Stimulated activated CD8-positive, alpha-beta memory T cell treated with anti-CD3 and anti-CD28 coated beads, Interleukin-15, amount 100 ng/mL, for 4 hours (primary cell): ENCODE measurements at places on chromosomes 7 and 10.

- no peak for DNase-seq
These were observed 43.7 kb upstream of the DGKI start for GRCh38 chr7:137890449-137890921.

DNA sequence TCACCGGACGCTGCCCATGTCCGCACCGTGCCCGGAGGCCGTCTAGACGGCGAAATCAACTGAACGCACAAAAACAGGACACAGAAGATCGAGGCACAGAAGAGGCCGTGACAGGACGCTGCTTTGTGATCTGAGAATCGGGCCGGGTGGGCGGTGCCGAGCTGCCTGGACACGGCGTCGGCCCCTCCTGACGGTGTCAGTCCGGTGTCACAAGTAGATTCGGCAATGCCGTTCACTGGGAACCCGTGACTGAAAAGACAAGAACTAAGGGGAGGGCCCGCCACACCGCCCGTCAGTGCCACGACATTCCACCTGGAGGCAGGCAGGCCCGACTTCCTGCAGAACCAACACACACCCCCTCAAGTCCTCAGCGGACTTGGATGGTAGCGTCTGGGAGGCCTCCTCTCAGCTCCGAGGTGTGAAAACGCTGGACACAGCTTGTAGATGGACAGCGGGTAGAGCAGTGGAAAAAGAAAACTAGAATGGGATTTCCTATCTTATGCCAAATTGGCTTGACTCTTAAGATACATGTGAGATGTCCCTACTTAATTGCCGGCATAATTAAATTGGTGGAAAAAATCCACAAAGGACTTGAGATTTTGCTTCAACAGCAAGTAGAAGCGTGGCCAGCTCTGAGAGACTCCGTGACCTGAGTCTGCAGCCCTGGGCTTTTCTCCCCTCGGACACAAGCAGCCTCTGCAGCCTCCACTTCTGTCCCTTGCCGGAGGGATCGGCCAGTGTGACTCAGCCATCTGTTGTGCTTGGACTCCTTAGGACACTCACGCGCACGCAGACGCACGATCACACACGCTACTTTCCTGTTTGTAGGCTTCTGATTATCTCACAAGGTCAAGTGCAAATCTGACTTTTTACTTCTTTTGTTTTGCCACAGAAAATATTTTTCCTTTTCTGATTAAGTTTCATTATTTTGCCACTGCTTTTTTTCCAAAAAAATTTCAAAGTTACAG lies 269.0 kb downstream of the DIP2C start:
- DNase-seq = no peak

GRCh38 chr10:52746169-52746568 lies 26.4 kb downstream of the MBL2 start:
- DNase-seq = no peak

- peak; percentile 32 for DNase-seq
These were observed at the start of gene SRGN for GRCh38 chr10:69087590-69088470. Gene SRGN, plus strand, starts transcription at chr10:69088103. Its CDS starts 55 bp downstream, at chr10:69088158.

DNA sequence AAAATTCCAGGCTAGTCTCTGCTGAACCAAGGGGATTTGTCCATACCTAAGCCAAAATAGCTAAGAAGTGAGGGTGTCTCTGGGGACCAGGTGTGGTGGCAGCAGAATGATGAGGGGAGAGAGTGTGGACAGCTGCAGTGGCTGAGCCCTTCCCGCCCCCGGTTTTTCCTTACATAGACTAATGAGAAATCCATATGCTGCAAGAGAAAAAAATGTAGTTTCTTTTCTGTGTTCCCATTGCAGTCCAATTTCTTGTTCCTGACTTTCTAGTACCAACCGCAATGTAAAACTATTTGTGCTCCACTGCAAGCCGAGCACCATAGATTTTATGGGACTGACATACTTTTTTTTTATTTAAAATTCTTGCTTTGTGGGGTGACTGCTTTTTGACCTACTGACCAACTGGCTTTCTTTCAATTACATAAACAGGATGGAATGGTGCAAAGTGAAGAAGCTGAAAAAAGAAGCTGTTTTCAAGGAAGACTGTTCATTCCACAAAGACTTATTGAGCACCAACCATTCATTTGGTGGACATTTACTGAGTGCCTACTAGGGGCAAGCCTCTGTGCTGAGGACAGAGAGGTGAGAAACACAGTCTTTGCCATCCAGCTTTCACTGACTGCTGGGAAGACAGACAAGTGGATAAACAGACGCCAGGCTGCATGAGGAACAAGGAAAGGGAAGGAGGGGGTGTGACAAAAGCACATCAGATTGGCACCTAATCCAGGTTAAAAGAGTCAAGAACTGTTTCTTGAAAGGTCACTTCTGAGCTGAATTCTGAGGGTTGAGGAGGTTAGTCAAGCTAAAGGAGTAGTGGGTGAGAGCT lies 9.8 kb downstream of the CEP41 start:
- DNase-seq = no peak

GRCh38 chr7:139265673-139266072 lies 34.6 kb downstream of the UBN2 start:
- DNase-seq = no peak

GRCh38 chr7:28356619-28357018 lies 55.7 kb upstream of the CREB5 start:
- DNase-seq = no peak

GRCh38 chr10:122387572-122387971 lies 13.1 kb downstream of the PLEKHA1 start:
- DNase-seq = no peak

GRCh38 chr10:128087884-128088709 lies 38.1 kb downstream of the MKI67 start:
- no peak for DNase-seq

DNA sequence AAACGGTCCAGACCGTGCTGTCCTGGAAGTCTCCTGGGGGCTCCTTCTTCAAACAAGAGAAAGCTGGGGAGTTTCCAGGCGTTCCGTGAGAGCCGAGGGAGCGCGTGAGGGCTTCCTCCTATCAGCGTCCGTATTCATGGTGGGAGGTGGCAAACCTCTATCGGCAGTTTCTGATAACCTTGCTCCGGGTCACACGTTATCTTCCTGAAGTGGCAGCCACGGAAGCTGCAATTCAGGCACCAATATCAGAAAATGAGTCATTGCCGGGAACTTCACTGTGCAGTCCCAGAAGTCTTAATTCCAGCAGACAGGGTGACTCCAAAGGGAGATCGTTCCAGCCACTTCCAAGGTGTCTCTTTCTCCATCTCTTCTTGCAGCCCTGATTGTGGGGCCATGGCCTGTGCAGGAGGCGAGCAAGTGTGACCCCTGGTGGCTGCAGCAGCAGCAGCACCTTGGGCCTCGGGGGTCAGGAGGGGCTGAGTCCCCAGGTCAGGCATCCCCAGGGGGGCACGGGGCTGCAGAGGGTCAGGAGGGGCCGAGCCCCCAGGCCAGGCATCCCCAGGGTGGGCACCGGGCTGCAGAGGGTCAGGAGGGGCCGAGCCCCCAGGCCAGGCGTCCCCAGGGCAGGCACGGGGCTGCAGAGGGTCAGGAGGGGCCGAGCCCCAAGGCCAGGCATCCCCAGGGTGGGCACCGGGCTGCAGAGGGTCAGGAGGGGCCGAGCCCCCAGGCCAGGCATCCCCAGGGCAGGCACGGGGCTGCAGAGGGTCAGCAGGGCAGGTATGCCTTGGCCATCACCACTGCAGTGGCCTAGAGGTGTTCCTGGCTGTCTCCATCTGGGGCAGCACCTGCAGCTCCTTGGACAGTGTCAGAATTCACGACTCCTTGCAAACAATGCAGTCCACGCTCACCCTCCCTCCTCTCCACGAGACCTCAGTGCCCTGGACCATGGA lies 538.7 kb downstream of the DNAJB6 start:
- DNase-seq = no peak

DNA sequence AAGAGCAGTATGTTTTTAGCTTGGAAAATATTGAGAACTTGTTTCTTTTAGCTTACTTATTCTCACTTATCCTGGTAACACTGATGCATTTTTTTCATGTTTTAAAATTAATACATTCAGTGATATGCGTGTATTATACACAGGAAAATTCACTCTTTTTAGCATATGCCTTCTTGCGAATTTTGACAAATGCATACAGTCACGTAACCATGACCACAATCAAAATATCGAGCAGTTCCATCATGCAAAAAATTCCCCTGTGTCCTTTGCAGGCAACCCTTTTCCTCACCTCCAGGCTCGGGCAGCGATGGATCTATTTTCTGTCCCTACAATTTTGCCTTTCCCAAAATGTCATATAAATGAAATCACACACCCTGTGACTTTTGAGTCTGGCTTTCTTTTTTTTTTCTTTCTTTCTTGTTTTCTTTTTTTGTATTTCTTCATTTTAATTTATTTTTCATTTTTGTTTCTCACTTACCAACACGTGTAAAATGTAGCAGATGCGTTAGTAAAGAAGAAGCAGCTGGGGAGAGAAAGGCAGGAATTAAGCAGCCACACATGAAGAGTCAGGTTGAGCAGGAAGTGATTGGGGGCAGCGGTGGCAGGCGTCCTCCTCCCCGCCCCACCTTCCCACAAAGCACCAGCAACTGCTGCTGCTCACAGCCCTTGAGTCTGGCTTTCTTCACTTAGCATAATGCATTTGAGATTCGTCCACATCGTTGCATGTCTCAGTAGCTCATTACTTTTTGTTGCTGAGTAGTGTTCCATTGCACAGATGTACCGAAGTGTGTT lies 29.9 kb downstream of the ADRB1 start:
- DNase-seq = no peak

DNA sequence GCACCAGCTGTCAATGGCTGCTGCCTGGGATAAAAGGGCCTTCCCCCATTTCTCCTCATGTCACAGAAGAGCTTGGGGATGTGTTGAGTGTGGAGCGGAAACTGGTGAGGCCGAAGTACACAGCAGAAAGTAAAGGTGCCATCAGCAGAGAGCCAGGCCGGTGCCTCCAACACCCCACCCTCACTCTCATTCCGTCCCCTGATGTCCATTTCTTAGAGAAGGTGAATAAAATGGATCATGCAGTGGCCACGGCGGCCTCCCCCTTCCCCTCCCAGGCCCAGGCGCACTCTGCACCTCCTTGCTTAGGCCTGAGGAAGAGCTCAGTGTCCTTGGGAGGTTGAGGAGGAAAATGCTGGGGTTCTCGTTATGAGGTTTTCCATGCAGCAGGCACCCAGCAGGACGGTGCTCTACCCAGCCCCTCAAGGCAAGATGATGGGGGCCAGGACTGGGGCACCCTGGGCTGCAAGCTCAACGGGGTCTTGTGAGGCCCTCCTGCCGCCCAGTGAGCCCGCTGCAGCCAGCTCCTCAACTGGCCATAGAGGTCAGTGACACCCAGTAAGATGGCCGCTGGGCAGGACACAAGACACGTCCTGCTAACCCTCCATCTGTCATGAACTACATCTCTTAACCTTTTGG lies 163.9 kb downstream of the ADARB2 start:
- DNase-seq = no peak
